ENCODE measurements at places on chromosomes 2 and 18. TPM values are rescaled to one million over a fixed set of nuclear protein-coding genes. Genes with fewer than 3 reads are reported as not detected.
A peak's percentile ranks its signal among the peaks of the same experiment; 100 is the strongest.

- no peaks in the 10 kb centered on the region for H3K36me3 ChIP-seq
- no peaks in the 10 kb centered on the region for H3K4me1 ChIP-seq
- H3K27ac ChIP-seq: no peak overlapping the region
- H3K4me3 ChIP-seq: no peak overlapping the region
- H3K27me3 ChIP-seq: no peaks in the 10 kb centered on the region
Observed at GRCh38 chr18:69177702-69178101, 223.0 kb upstream of the DOK6 start.

GRCh38 chr2:130825966-130826253 is 10.8 kb upstream of the ARHGEF4 start:
- no peak for DNase-seq
- peaks cover 7% of the 10 kb centered on the region for H3K27me3 ChIP-seq
- H3K36me3 ChIP-seq: no peaks in the 10 kb centered on the region
- peaks cover 29% of the 10 kb centered on the region for H3K4me1 ChIP-seq
- no peak overlapping the region for H3K27ac ChIP-seq

GRCh38 chr2:138964418-138964817 is 184.2 kb upstream of the NXPH2 start:
- no peaks in the 10 kb centered on the region for H3K36me3 ChIP-seq
- no peak overlapping the region for H3K4me3 ChIP-seq
- no peak overlapping the region for H3K27ac ChIP-seq
- no peak for DNase-seq
- H3K4me1 ChIP-seq: no peaks in the 10 kb centered on the region

TCF7L1 gene
- total RNA-seq: 0.18 TPM

DNA sequence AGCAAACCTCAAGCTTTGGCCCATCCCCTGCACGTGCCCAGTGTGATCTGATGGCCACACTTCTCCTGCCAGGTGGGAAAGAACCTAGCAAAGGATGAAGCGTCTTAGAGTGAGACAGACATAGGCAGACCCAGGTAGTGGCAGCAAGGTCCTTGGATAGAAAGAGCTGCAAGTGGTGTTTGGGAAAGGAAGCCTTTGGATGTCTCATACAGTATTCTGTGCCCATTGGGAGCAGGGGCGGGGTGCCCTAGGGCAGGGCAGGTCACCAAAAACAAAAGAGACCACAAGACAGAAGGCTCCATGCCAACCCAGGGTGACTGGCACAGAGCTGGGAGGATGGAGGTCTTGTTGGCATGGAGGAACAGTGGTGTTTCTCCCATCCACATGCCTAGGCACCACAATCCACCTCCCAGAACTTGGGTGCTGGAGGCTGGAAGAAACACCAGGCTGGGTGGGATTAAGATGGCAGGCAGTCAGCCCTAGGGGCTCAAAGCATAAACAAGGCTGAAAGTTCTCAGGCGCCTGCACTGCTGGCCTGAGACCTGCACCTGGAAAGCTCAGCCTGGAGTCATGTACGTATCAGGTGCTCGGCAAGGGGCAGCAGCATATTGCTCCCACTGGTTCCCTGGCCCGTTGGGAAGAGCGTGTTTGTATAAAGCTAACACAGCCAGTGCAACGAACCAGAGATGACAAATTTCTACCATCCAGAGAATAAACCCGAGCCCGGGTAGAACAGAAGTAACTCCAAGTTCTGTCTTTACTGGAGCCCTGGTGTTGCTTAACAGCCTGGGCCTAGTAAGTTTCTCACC is 52.9 kb downstream of the CRACDL start:
- no peaks in the 10 kb centered on the region for H3K4me1 ChIP-seq
- H3K36me3 ChIP-seq: no peaks in the 10 kb centered on the region
- peaks cover 16% of the 10 kb centered on the region for H3K27me3 ChIP-seq
- no peak for DNase-seq
- no peak overlapping the region for H3K27ac ChIP-seq
- H3K4me3 ChIP-seq: no peak overlapping the region

- peaks cover 44% of the 10 kb centered on the region for H3K27me3 ChIP-seq
- no peak overlapping the region for H3K4me3 ChIP-seq
Observed at GRCh38 chr18:48019557-48020325, 89.3 kb upstream of the SMAD2 start.

DNA sequence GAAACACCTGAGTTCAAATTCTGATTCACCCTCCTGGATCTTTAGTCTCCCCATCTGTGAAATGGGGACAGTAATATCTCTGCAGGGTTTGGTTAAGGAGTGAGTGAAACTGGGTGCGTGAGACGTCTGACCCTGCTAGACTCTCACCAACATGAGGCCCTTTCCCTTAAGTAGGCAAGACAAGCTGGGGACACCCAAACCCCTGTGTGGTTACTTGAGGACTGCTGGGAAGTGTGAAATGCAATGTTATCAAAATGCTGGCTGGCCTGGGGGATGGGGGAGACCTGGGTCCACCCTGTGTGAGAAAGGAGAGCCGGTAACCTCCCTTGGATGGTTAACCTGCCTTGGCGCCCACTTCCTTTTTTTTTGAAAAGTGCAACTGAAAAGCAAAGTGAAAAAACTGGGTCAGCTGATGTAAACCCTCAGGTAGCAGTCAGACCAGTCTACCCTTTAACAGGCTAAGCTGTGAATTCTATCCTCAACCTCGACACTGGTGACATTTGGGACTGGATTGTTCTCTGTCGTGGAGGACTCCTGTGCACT is 82.3 kb downstream of the INPP5D start:
- peak; percentile 27 for DNase-seq
- H3K27me3 ChIP-seq: no peaks in the 10 kb centered on the region
- no peak overlapping the region for H3K4me3 ChIP-seq
- H3K36me3 ChIP-seq: peaks cover 81% of the 10 kb centered on the region
- H3K27ac ChIP-seq: peak overlapping the region; percentile 71

- peaks cover 9% of the 10 kb centered on the region for H3K4me1 ChIP-seq
- no peak for DNase-seq
- no peak within 1 kb of the TSS for H3K4me3 ChIP-seq
- H3K27ac ChIP-seq: no peak within 1 kb of the TSS
Observed at GRCh38 chr2:169509298-169509885, at the start of gene KLHL41. TSS of gene KLHL41 (plus strand) at chr2:169509702. CDS start at chr2:169509779, 77 bp downstream.

Measured in activated T-helper 2 cell treated with anti-CD3 and anti-CD28 coated beads, Interferon-gamma antibody, Interleukin-2, Interleukin-4, amounts not matched to agents 10 μg/mL and 5 μg/mL and 100 μg/mL, durations not matched to agents 14 hours and 24 hours and 36 hours (primary cell).